ENCODE measurements at places on chromosomes 12 and 14.

- no peak for DNase-seq
Observed at GRCh38 chr12:24244231-24244630, 294.8 kb upstream of the SOX5 start.

DNA sequence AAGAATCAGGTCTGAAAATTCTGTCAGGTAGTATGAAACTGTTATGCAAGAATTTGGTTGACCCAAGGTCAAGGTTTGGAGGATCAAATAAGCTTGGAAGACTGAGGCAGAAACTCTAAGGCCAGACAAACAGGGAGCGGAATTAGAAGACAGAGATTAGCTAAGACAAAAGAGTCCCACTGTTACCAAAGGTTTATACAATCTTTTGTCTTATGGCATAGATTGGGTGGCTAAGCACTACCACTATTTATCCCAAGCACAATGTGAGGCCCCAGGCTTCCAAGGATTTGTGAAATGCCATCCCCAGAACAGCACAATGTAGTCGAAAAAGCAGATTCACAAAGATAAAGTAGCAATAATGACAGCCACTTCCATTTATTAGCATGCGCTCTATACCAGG, 311.2 kb downstream of the SEC23A start:
- no peak for DNase-seq

- DNase-seq: no peak
Observed at GRCh38 chr12:114275086-114275485, 130.9 kb downstream of the TBX5 start.

DNA sequence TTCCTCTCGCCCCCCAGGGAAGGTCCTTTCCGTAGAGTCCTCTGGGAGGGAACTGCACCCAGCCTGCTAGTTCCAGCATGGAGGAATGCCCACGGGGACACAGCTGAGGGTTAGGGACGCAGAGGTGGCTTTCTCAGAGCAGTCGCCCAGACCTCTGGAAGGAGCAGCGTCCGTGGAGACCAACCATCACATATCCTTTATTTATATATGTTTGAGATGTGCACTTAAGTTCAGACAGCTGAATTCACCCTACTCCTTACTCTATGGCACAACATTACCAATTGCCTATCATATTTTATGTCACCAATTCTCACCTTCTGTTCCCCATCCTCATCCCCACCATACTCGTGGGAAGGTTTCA, 305.6 kb upstream of the DIO3 start:
- no peak for DNase-seq

- no peak for DNase-seq
Observed at GRCh38 chr12:101116911-101117310, 93.1 kb downstream of the SLC5A8 start.

DNA sequence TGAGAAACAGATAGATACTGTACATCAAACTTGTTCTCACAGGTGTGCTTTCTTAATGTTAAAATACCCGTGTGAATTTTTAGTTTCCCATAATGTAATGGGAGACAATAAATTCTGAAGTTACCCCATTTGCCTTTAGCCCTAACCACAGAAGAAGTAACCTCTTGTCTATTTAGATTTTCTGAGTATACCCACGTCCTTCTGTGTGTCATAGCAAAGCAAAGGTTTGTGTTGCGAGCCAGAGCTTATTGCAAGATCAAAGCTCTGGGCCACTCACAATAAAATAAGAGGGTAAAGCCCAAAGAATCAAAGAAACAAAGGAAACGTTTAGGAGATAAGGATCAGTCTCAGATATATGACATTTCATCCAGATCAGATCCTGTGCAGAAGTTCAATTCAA, 73.9 kb downstream of the BMP4 start:
- DNase-seq: no peak

- no peak for DNase-seq
Observed at GRCh38 chr14:22981876-22982476, 375 bp downstream of the AJUBA start.

DNA sequence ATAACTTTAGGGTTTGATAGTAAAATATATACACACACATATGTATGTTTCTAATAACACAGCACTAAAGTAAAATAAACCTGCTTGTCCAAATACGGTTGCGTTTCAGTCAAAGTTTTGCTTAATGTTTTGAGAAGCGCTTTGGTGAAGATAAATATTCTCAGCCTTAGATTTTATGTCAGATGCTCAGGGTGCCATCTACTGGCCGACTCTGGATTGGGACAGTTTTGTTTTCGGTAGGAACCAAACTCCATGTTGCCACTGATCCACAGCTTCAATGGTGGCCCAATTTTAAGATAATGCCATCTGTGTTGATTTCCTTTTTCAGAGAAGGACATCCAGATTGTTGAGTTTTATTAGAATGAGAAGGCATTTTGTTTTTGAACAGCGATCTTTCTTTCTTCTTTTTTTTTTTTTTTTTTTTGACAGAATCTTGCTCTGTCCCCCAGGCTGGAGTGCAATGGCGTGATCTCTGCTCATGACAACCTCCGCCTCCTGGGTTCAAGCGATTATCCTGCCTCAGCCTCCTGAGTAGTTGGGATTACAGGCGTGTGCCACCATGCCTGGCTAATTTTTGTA, 43.1 kb downstream of the LLPH start:
- DNase-seq: peak; percentile 27

DNA sequence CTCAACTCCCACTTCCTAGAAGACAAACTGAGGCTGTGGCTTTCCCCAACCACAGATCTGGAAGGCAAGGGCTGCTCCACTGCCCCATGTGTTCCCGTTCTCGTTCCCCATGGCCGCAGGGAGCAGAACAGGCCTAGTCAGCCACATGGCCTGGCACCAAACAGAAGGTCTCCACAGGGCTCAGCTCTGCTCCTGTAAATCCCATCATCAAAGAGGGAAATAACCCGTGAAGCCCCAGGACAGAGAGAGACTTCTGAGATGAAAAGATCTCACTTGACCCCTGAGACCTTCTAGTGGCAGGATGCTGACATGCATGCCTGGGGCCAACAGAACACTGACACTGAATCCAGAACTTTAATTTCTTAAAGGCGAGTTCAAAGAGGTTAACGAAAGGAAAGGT, 68.9 kb downstream of the BCL11B start:
- DNase-seq: no peak

DNA sequence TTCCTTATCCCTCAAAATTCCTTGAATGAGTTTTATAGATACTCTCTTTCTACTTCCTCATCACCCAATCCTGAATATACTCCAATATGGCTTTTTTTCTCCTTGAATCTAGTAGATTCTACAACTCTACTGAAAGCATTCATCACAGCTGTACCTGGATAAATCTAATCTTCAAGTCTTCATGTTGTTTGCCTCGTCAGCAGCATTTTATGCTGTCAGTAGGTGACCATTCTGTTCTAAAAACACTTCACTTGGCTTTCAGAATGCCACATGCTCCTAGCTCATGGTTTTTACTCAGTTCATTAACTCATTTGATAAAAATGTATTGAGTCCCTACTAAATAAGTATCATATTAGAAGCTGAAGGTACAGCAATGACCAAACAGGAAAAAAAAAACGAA, 113.3 kb downstream of the NOVA1 start:
- DNase-seq: no peak

DNA sequence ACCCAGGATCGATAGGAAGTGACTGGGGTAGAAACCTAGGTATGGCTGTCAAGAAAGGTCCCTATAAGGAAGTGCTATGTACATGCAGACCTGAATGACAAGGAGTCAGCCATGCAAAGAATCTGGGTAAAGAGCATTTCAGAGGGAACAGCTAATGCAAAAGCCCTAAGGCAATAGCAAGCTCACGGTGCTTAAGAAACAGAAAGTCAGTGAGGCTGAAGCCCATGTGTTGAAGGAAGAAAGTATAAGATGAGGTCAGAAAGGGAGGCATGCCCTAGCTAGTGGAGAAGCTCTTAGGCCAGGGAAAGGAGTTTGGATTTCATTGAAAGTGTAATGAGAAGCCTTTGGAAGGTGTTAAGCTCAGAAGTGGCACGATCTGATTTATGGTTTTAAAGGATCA, 6.0 kb upstream of the ADCY6 start:
- DNase-seq: no peak

GRCh38 chr12:63869656-63870055, 25.2 kb downstream of the SRGAP1 start:
- DNase-seq: no peak

Data from stimulated activated CD8-positive, alpha-beta memory T cell treated with anti-CD3 and anti-CD28 coated beads, Interleukin-2, amount 100 ng/mL, for 48 hours (primary cell).